ENCODE measurements at places on chromosomes 1 and 21.

GRCh38 chr1:115912116-115912515 is 64.2 kb upstream of the SLC22A15 start:
- no peak for DNase-seq

GRCh38 chr1:40226192-40226591 is 21.5 kb upstream of the TMCO2 start:
- no peak for DNase-seq

DNA sequence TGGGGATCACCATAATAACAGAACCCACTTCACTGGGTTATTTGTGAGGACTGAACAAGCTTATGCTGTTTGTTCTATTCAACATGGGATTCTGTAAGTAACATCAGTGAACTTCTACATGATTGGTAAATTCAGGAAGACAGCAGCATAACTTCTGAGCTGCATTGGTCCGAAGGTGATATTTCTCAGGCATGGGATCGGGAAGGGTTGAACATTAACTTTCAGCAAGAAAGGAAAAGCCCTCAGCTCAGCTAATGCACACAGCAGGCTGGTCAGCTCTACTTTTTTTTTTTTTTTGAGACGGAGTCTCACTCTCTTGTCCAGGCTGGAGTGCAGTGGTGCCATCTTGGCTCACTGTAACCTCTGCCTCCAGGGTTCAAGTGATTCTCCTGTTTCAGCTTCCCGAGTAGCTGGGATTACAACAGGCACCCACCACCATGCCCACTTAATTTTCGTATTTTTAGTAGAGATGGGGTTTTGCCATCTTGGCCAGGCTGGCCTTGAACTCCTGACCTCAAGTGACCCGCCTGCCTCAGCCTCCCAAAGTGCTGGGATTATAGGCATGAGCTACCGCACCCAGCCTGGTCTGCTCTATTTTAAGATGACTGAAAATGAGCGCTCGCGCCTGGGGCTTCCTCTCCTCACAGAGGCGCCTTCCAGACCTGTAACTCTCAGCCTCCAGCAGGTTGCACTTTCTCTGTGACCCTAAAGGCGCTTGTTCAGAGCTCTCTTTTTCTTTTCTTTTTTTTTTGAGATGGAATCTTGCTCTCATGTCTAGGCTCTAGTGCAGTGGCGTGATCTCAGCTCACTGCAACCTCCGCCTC is 42.2 kb downstream of the ECE1 start:
- no peak for DNase-seq

GRCh38 chr1:91173346-91173890 is 151.6 kb upstream of the ZNF644 start:
- no peak for DNase-seq

DNA sequence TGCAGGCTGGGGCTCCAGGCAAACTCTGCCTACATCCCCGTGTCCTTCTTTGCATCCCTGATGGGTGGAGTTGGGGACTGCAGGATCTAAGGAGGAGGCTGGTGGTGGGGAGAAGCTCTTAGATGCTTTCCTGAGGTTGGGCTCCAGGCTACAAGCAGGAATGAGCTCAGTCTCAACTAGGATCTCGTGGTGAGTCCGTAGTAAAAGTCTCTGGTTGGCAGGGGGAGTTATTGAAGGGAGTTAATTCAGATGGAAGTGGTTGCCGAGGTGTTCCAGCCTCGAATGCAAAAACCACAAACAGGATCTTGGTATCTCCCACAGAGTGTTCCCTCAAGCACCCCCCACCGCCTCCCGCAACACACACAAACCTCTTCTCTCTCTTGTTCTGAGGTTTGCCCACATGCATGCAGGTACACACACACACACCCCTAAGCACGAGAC is 35.0 kb downstream of the TMCC2 start:
- no peak for DNase-seq

DNA sequence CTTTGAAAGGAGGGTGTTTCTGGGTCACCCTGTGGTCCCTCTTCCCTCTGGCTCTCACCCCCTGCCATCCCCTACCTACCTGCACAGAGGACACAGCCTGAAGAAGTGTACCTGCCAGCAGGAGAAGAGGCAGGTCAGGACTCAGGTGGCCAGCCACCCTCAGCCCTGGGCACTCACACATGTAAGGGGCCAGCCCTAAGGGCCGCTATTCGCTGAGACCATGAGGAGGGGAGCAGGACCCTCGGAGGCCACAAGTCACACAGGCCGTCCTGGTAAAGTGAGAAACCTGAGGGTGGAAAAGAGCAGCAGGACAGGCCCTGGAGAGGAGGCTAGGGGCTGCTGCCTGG is 1.2 kb downstream of the ZNF692 start:
- DNase-seq, result no peak

DNA sequence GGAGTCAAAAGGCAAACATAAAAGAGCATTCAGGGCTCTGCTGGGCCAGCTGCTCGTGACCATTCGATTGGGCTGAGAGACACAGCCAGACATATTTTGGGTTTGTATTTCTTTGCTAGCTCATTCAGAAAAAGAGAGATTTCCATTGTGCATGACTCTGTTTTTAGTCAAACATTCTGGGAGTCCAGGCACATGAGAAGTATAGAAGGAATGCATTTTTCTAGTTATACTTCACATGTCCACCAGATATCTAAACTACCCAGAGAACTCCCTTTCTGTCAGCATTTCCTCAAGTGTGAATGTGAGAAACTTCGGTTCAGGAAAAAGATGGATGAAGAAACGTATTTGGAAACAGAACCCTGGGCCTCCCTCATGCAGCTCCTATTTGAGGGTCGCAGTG is 6.3 kb upstream of the KCNE1 start:
- no peak for DNase-seq

DNA sequence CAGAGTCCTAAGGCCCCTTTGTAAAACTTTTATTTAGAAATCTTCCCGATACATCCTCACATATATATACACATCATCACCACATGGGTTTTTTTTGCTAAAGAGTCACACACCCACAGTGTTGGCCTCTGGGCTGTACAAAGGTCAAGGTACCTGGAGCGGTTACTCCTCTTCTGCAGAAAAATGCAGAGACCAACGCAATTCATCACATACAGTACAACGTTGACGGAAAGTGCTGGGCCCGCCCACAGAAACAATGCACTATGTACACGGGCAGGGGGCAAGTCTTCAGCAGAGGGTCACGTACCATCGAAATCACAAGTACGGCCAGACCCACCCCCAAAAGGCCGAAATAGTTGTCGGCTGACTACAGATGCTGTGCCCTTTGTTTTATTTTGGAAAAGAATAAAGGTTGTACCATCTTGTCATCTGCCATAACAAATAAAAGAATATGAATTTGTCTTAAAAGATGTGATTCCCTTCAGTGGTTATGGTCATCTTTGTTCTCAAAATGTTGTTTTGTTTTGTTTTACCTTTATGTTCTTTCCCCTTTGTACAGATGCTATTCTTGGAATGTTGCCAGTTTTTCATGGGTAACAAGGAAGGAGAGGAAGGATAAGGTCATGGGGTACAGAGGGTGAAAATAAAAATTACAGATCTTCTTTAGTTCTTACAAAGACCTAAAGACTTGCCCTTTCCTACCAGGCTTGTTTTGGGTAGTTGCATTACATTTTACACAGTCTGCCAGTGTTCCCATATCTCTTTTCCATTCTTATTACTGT is 15.6 kb downstream of the TAL1 start:
- no peak for DNase-seq
